ENCODE measurements at places on chromosomes 5 and 9.

GRCh38 chr9:2320114-2320513 lies 301.5 kb upstream of the VLDLR start:
- no peak for DNase-seq

DNA sequence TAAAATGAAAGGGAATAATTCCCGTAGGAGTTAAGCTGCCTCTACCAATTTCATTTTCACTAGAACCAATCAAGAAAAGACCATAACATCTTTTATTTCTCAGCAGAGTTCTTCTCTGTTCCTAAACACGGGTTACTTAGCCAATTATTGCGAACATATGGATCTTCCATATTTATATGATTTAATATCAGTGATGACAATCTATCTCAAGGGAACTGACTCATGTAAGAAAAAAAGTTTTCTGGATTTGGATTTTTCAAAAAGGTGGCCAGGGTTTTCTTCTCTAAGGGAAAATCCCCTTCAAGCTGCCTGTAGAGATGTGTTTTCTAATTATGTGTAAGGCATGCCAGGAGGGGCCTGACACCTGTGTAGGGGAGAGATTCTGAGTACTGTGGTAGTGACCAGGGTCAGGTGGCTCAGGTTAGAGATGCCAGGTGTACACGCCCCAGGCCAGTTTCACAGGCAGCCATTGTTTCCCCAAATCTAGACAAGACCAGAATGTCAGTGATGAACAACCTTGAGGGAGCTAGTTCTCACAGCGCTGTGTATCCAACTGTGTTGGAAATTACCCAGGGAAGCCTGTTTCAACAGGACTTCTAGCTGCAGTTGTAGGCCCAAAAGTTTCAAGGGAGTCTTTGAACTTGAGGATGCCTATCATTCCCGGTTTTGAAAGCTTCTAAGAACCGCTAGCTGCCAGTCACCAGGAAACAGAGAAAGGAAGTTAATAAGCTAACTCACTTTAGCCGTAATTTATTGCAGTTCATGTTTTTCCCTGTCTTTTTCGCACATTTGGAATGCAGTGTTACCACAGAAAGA lies 572.5 kb upstream of the RGMB start:
- DNase-seq = no peak

GRCh38 chr5:41218929-41219657 lies 5.8 kb upstream of the C6 start:
- DNase-seq = no peak

GRCh38 chr9:19976226-19976625 lies 187.4 kb upstream of the SLC24A2 start:
- DNase-seq = no peak

GRCh38 chr5:115798252-115798651 lies 18.2 kb downstream of the CDO1 start:
- no peak for DNase-seq

- no peak for DNase-seq
Measured at GRCh38 chr9:109037946-109038715, 24.8 kb upstream of the CTNNAL1 start.

GRCh38 chr9:88889386-88889785 lies 101.9 kb upstream of the S1PR3 start:
- DNase-seq = no peak

DNA sequence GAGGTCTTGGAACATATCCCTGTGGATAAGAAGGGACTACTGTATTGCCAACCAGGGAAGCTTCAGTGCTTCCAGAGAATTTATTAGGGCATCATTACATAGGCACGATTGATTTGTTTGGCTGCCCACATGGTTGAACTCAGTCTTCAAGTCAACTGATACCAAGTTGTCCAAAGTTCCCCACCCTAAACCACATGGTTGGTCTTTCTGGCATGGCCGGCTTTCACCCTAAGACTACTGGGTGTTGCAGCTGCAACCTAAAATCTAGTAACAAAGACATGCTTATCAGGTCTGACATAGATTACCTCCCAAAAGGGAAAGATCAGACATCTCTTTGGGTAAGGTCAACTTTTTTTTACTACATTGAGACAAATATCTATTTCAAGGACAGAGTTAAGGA lies 37.0 kb downstream of the FAF2 start:
- no peak for DNase-seq

- no peak for DNase-seq
Measured at GRCh38 chr5:149887622-149888183, 56.9 kb downstream of the PDE6A start.
